Fibroblast of upper back skin (primary cell): ENCODE measurements at places on chromosomes 2 and 18.

GRCh38 chr2:45777996-45778719, 126.7 kb downstream of the PRKCE start:
- DNase-seq, result no peak

- peak; percentile 59 for DNase-seq
Measured at GRCh38 chr2:6826081-6826913, 39.4 kb downstream of the CMPK2 start.

DNA sequence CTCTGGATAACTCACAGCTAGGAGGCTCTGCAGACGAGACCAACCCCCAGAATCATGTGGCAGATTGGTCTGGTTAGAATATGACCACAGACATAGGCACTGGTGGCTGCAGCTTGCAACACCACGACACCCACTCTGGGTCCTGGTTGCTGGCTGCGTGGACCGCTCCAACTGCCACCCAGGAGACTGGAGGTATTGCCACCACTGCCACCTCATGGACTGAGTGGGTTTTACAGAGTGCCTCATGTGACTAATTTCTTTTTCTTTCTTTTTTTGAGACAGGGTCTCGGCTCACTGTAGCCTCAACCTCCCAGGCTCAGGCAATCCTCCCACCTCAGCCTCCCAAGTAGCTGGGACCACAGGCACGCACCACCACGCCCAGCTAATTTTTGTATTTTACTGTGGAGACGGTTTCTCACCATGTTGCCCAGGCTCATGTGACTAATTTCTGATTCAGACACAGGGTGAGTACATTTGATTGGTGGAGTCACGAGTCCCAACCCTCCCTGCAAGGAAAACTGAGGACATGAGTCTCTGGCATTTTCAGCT, 29.9 kb upstream of the NT5DC4 start:
- peak; percentile 22 for DNase-seq

- peak; percentile 31 for DNase-seq
Measured at GRCh38 chr2:215831296-215831913, 181.9 kb downstream of the MREG start.

DNA sequence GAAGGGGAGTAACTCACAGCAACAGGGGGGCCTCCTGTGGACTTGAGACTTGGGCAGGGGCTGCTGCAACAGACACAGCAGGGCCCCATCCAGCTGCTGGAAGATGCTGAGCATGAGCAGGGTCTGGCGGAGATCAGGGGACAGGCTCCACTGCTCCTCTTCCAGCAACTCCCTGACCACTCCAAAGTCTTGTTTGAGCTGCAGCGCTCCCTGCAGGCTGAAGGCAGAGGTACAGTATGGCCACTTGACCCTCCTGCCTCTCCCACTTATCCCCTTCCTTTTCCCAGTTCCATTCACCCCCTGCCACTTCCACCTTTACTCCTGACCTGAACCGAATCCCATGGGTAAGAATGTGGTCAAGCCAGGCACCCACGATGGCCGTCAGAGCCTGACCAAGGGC, 2.4 kb upstream of the MRPL53 start:
- DNase-seq, result no peak

DNA sequence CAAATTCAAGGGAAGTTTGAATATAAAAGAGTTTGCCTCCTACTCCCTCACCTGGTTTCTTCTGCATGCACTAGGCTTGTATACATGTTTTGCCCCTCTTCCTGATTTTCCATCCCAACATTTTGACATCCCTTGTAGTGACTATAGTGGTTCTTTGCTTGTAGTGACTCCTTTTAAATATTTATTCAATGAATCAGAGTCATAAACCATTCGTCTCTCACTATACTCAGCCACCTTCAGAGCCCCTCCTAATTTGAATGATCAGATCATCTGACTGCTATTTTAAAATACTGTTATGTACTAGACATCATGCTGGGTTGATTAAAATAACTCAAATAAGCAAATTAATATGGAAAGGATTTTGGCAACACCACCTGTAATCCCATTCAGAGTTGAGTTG, 492.1 kb upstream of the PIK3C3 start:
- peak; percentile 0 for DNase-seq

GRCh38 chr2:32745675-32746074, 117.8 kb downstream of the TTC27 start:
- no peak for DNase-seq

- DNase-seq, result no peak
Measured at GRCh38 chr2:70643715-70644114, 90.1 kb upstream of the TGFA start.

DNA sequence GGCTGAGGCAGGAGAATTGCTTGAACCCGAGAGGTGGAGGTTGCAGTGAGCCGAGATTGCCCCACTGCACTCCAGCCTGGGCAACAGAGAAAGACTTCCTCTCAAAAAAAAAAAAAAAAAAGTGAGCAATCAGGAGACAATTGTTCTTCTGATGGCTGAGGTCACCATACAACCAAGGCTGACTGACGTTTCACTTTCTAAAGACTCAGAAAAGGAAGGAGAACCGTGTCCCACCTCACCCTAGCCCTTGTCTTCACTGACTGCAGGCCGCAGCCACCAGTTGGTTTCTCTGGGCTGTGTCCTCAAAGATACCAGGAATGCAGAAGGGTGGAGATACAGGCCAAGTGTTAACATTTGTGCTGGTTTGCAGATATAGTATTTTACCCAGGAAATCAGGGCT, 7.7 kb upstream of the SLC35F6 start:
- DNase-seq, result no peak

- no peak for DNase-seq
Measured at GRCh38 chr2:158943973-158944372, 24.5 kb upstream of the TANC1 start.

- DNase-seq, result no peak
Measured at GRCh38 chr18:62637807-62638687, 77.3 kb upstream of the PHLPP1 start.

- no peak for DNase-seq
Measured at GRCh38 chr2:236393581-236393980, 129.4 kb upstream of the ASB18 start.

- peak; percentile 98 for DNase-seq
Measured at GRCh38 chr2:202317080-202317857, 51.7 kb downstream of the NOP58 start.

GRCh38 chr2:190685333-190685732, 36.5 kb downstream of the NAB1 start:
- no peak for DNase-seq

DNA sequence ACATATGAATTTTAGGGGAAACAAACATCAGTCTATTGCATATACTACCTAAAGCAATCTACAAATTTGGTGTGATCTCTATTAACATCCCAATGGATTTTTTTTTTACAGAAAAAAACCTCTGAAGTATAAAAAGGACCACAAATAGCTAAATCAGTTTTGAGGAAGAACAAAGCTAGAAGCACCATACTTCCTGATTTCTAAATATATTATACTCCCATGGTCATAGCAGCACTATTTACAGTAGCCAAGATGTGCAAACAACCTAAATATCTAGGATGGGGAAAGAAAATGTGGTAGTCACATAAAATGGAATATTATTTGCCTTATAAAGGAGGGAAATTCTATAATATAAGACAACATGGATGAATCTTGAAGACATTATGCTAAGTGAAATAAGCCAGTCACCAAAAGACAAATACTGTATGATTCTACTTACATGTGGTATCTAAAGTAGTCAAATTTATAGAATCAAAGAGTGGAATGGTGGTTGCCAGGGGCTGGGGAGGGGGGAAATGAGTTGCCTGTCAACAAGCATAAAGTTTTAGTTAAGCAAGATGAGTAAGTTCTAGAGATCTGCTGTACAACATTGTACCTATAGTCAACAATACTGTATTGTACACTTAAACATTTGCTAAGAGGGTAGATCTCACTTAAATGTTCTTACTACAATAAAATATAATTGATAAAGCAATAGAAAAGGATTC, 17.6 kb upstream of the CASP8 start:
- no peak for DNase-seq

GRCh38 chr2:137947728-137948336, 16.4 kb upstream of the HNMT start:
- peak; percentile 70 for DNase-seq

DNA sequence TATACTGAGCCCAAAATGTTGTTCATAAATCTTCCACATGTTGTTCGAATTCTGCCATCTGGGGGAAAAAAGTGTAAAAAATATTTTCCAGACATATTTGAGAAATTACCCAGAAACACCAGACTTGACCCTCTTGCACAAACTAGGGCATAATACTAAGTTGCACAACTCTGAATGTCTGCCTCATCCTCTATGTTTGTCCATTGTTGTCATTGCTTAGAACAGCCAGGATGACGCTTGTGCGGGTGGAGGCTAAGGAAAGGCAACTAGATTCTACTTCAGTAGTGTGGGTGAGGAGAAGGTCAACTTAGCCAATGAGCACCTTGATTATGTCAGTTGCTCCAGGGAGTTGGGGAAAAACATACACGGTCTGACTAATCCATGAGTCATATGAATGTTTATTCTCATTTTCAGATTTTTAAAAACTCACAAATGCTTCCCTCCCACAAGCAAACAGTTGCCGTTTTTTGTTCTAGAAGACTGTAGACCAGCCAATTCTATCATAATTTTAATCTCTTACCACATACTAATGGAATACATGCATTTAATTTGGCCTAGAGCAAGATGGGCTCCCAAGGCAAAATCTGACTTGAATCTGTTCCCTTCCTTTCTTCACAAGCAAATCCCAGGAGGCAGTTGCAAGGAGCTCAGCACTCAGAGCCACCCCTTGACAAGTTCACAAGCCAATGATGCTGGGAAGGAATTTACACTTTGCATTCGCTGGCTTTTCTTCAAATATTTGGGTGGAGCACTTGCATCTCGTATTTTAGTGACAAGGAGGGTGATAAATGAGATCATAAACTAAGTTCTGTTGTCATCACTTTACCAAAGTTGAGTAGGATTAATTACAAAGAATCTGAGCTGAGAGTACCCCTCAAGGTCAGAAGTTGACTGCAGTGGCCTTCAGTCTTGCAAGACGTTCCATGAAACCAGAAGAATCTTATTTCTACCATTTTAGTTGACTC, 163.2 kb upstream of the TWIST2 start:
- DNase-seq, result peak; percentile 97

- no peak for DNase-seq
Measured at GRCh38 chr2:230914886-230915285, 10.2 kb downstream of the GPR55 start.

- no peak for DNase-seq
Measured at GRCh38 chr2:2799151-2799697, 468.1 kb upstream of the MYT1L start.

DNA sequence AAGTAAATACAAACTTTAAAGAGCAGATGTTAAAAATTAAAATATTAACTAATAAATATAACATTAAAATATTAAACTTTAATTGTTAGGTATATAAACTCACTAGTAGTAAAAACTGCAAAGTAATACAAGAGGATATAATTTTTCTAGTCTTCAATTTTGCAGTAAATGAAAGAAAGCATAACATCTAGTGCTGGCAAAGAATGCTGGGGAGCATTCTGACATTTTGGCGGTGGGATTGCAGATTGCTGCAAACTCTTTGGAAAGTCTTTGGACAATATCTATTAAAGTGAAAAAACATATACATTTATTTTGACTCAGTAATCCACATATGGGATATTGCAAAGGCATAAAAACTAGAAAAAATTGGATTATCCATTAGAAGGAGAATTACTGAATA, 175.0 kb downstream of the GCA start:
- no peak for DNase-seq

GRCh38 chr2:151840216-151841046, 12.2 kb upstream of the ARL5A start:
- no peak for DNase-seq

DNA sequence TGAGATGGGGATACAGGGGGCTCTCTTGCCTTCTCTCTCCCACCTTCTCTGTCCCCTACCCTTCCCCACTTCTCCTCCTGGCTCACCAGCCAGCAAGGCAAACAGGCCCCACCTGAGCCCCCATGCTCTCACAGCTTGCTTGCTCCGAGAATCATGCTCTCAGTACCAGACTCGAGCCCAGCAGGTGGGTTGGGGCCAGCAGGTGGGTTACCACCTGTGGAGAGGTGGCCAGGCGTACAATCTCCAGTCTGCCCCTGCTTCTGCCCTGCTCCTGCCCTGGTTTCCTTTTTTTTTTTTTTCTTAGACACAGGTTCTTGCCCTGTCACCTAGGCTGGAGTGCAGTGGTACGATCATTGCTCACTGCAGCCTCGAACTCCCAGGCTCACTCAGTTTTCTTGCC, 214.5 kb downstream of the SH3RF3 start:
- no peak for DNase-seq

DNA sequence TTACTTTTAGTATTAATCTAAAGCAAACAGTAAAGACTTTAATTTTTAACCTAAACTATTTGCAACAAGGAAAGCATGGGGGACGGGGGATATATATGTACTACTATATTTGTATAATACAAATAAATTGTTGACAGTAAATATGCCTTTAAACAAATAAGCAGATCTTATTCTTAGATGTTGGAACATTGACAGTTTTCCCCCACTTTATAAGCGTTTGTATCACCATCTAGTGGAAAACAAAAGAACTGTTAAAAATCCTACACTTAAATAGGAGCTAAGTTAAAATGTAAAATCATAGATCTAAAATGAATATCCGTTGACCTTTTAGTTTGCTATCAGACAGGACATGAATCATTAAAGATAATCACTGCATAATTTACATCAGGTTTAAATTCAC, 50.0 kb downstream of the RBBP8 start:
- DNase-seq, result peak; percentile 50

- no peak for DNase-seq
Measured at GRCh38 chr2:225398372-225398771, 1.1 kb upstream of the NYAP2 start.

- peak; percentile 63 for DNase-seq
Measured at GRCh38 chr18:39611381-39612100, 2045.9 kb upstream of the CELF4 start.

DNA sequence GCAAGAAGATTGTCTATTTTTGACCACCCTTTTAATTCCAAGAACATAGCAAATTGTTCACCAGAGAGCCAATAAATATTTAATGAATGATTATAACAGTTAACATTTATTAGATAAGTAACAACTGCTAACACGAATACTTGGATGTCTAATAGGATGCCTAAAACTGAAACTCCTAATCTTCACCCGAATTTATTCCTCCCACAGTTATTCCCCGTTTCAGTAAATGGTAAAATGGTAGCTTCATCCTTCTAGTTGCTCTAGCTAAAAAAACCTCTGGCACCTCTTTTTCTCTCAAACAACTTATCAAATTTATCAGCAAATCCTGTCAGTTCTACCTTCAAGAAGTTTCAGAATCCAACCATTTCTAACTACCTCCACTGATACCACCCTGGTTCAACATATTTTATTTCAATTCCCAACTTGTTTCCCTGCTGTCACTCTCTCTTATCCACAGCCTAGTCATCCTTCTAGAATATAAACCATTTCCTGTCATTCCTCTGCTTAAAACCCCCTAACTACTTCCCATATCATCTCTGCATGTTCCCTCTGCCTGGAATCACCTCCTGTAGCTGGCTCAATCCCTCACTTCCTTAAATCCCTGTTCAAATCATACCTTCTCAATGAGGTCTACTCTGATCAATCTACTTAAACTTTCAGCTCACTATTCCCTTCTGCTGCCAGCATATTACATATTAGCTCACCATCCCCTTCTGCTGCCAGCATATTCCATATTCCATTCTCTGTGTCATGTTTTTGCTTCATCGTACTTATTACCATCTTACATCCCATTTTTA, 93.8 kb downstream of the ROCK2 start:
- peak; percentile 27 for DNase-seq

GRCh38 chr2:107263628-107264027, 377.7 kb upstream of the ST6GAL2 start:
- peak; percentile 63 for DNase-seq
